ENCODE measurements at places on chromosomes 3 and 15. TPM values are rescaled to one million over a fixed set of nuclear protein-coding genes. Genes with fewer than 3 reads are reported as not detected.

CHRM5 gene
- total RNA-seq, result not detected

BCL2A1 gene
- 1.4 TPM for total RNA-seq

PLA2G4D gene
- total RNA-seq, result not detected

C3orf70 gene
- total RNA-seq, result not detected

NPAP1 gene
- total RNA-seq, result not detected

BFSP2 gene
- total RNA-seq, result 33.1 TPM

CTXND1 gene
- total RNA-seq, result not detected

MAP4 gene
- 45.6 TPM for total RNA-seq

SLITRK3 gene
- total RNA-seq, result not detected

LRRIQ4 gene
- 0.07 TPM for total RNA-seq

ZNF80 gene
- not detected for total RNA-seq

RARRES1 gene
- not detected for total RNA-seq

SH3GL3 gene
- not detected for total RNA-seq

P2RY14 gene
- total RNA-seq, result not detected

C3orf20 gene
- total RNA-seq, result not detected

GRK7 gene
- total RNA-seq, result not detected

CKMT1A gene
- total RNA-seq, result not detected

IL17RC gene
- total RNA-seq, result 0.54 TPM

LARP6 gene
- not detected for total RNA-seq

FGF7 gene
- total RNA-seq, result not detected

CAPN3 gene
- 3.2 TPM for total RNA-seq

IGSF11 gene
- not detected for total RNA-seq

PLCH1 gene
- 0.34 TPM for total RNA-seq

TMIE gene
- total RNA-seq, result not detected

GOLGA8T gene
- not detected for total RNA-seq

CTXN2 gene
- not detected for total RNA-seq
